AML-193 (cell line): ENCODE measurements at places on chromosomes 2 and 18.

- DNase-seq: no peak
Observed at GRCh38 chr2:51697095-51697494, 665.2 kb upstream of the NRXN1 start.

- no peak for DNase-seq
Observed at GRCh38 chr2:42923580-42924417, 131.4 kb upstream of the HAAO start.

DNA sequence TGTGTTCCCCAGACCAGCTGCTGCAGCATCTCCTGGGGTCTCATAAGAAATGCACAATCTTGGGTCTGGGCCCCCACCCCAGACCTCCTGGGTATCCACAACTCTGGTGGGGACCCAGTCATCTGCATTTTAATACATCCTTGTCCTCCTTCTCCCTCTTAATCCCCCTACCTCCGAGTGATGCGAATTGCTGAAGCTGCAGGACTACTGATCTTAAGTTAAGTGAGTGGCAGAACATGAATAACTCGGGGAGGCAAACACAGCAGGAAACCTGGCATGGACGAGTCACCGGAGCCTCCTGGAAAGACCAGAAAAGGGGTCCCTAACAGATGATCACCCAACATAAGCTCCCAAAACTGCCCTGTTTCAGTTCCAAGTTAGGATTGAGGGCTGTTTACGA, 283.2 kb upstream of the MGAT5 start:
- no peak for DNase-seq

- no peak for DNase-seq
Observed at GRCh38 chr2:100238471-100238870, 83.8 kb downstream of the LONRF2 start.

DNA sequence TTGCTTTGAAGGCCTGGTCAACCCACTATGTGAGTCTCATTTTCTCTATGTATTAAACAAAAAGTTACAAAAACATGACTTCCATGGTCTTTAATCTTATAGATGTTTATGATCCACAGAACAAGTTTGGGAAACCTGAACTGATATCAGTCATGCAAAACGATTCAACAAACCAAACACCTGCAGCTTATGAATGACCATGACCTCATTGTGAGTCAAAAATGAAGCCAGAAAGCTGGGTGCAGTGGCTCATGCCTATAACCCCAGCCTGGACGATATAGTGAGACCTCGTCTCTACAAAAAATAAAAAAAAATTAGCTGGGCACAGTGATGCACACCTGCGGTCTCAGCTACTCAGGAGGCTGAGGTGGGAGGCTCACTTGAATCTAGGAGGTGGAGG, 270.4 kb upstream of the CCDC68 start:
- DNase-seq: no peak

GRCh38 chr2:221283896-221284545, 288.1 kb downstream of the EPHA4 start:
- DNase-seq: no peak

GRCh38 chr2:203973000-203973399, 36.4 kb downstream of the ICOS start:
- DNase-seq: no peak

DNA sequence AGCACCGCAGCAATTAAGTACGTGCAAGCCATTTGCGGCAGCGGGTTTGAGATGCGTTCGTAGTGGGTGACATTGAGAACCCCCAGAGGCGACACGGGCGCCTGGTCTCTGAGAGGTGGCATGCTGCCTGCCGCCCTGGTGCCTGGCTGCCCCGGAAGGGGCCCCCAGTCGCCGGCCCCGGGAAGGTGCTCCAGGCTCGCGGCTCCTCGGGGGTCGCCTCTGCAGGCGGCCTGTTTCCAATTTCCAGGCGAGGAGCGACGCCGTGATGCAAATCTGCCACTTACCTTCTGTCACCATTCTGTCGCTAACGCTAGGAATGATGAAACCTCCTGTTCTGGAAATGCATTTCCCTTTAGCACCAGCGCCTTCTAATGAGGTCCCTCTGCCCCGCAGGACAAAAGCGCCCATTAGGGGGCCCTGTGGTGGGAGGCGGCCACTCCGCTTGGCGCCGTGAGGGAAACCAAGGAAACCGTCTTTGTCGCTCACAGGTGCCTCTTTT, 13.0 kb downstream of the KIF5C start:
- DNase-seq: no peak

- no peak for DNase-seq
Observed at GRCh38 chr2:29110916-29111535, 4.2 kb upstream of the CLIP4 start.

DNA sequence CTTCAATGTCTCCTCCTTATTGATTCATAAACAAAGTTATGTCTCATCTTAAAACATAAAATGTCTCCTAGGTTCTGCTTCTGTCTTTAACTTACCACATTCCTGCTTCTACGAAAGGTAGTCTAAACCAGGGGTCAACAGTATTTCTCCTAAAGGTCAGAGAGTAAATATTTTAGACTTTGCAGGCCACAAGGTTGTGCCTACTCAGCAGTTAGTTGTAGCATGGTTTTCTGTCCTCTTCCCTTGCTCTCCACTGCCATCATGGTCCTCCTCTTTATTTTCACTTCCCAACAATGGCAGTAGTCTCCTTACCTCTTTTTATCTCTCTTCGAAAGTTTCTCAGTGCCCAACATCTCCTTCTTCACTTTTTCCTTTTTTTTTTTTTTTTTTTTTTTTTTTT, 68.3 kb upstream of the LRP1B start:
- DNase-seq: no peak
